Stimulated activated CD8-positive, alpha-beta memory T cell treated with anti-CD3 and anti-CD28 coated beads, Interleukin-4, amount 100 ng/mL, for 4 hours (primary cell): ENCODE measurements at places on chromosomes 4 and X.

DNA sequence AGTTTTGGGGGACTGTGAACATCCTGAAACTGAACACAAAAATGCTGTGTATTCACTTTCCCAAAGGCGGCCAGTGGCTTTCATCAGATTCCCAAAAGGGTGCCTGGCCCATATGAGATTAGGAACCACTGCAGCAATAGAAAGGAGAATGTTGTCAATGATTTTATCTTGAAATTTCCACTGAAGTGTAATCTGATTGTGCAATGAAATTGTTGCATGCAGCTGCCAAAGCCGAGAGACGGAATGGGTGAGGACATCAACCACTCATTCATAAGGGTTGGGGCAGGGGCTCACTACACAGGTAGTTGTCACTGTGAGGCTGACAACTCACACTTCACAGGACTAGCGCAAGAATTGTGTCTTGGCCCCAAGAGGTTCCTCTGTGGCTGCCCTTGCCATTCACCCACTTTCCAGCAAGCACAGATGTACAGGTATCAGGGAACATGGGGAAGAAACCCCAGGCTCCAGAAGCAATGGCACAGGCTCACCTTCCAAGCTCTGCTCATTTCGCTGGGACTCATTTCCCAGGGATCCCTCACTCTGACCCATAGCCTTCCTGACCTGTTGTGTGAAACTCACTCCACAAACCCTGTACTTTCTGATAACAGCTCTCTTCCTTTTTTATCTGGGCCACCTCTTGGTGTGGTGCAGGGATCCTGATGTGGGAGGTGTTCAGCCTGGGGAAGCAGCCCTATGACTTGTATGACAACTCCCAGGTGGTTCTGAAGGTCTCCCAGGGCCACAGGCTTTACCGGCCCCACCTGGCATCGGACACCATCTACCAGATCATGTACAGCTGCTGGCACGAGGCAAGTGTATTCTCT lies 48.8 kb downstream of the BMX start:
- no peak for DNase-seq

DNA sequence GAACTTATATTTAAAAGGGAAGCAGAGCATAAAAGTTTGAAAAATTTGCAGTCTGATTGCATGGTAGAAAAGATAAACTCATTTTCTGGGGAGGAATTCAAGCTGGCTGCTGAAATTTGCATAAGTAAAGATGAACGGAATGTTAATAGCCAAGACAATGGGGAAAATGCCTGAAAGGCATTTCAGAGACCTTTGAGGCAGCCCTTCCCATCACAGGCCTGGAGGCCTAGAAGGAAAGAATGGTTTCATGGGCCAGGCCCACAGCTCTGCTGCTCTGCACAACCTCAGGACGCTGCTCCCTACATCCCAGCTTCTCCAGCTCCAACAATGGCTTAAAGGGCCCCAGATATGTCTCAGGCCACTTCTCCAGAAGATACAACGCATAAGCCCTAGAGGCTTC lies 46.9 kb upstream of the INPP4B start:
- DNase-seq: no peak

GRCh38 chr4:28073860-28074555 lies 1213.4 kb downstream of the STIM2 start:
- DNase-seq: no peak

DNA sequence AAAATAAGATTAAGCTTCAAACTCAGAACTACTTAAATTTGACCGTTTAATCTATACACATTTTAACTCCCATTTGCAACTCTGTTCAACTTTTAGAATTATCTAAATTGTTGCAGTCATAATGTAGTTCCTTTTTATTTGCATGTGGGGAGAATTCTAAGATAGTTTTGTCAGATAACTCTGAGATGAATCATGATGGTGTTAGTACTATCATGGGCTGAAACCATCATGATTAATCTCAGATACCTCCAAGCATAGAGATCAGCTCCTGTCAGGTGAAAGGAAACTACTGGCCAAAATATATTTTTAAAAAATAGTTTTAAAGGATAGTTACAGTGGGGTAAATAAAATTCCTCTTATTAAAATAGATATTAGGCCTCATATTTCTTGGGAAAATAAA lies 39.0 kb downstream of the FBXO8 start:
- no peak for DNase-seq

GRCh38 chrX:122622795-122623194 lies 561.3 kb upstream of the GRIA3 start:
- DNase-seq: no peak
